Stimulated activated CD8-positive, alpha-beta memory T cell treated with anti-CD3 and anti-CD28 coated beads, Interleukin-15, amount 100 ng/mL, for 1 hour (primary cell): ENCODE measurements at places on chromosomes 2 and 18.

DNA sequence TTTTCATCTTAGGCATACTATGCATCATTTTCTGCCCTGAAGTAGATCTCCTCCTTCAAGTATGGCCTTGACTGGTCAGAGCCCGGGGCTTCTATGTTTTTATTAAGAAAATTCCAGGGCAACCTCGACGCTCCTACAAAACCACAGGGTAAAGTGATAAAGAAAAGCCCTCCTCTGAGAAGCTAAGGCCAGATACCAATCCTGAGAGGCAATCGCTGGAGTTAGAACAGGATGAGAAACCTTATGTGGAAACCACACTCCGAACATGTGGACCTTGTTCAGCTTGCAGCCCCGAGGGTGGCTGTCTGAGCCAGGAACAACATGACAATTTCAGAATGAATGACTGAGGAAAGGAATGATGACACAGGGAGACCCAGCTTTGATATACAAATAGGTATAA, 35.6 kb downstream of the RMC1 start:
- DNase-seq, result no peak

- DNase-seq, result no peak
These were observed 398.0 kb downstream of the TXNL1 start for GRCh38 chr18:56240405-56240804.

DNA sequence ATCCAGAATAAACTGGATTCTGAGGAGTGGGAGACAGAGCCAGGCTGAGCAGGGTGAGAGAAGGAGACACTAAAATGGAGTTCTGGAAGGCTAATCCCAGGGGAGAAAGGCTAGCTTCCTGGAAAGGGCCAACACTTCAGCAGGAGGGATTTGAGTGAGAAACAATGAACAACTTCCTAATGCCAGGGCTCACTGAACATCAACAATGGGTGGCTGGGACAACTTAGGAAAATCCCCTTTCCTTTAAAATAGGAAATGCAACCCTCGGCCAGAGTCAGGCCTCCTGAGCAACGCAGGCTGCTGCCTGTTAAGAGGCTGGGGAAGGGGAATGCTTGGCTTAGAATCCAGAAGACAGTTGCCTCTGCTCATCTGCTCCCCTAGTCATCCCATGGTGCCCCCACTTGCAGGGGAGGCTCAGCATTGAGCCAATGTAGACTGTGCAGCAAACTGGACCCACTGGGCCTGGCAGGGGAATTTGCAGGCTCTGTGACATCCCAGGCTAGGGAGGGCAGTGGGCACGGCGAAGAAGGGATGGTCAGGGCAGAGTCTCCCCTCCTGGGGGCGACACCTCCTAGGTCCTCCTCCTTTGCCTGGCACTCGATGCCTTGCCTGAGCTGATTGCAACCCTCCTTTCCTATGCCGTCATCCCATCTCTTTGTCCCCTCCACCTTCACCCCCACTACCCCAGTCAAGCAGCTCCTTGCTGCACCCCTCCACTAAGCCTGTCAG, 182.5 kb downstream of the TNS1 start:
- no peak for DNase-seq

- DNase-seq, result peak; percentile 49
These were observed 18.1 kb downstream of the LPIN2 start for GRCh38 chr18:2994603-2995432.
